ENCODE measurements at places on chromosomes 3 and 15. TPM values are rescaled to one million over a fixed set of nuclear protein-coding genes. Genes with fewer than 3 reads are reported as not detected.

Gene IQCF5
- not detected for total RNA-seq

DNA sequence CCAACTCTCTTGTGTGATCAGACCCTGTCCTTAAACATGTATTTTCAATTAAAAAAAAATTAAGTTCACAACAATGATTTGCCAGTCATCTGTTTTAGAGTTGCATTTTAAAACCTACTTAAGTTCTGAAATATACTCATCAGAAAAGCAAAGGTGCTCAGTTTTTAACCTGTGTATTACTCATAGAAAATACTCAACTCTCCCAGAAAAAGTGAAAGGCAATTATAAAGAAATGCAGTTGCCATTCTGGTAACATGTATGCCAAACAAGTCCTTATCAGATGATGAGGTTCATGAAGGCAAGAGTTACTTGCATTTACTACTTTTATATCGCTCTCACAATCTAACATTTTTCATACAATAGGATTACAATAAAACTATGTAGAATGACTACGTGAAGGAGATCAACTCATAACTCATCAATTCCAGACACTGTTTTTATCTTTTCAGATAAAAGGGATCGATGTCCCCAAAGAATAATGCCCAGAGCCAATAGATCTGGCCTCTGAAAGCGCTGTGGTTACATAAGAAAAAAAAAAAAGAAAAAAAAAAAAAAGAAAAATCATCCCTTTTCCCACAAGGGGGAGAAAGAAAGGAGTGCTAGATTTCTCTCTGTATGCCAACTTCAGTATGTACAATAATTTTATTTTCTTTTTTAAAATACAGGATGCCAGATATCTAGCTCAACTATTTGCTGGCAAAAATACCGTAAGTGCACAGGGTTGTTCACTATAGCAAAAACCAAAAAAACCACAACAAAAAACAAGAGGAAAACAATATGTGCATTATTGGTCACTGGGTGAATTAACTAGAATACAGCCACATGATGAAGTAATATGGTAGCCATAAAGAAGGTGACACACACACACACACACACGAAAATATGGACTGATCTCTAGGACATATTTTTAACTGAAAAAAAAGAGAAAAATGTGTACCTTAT, 137.4 kb downstream of the NR1I2 start:
- H3K27me3 ChIP-seq: no peaks in the 10 kb centered on the region
- H3K27ac ChIP-seq: no peak overlapping the region
- peaks cover 6% of the 10 kb centered on the region for H3K36me3 ChIP-seq
- H3K4me1 ChIP-seq: no peaks in the 10 kb centered on the region

DNA sequence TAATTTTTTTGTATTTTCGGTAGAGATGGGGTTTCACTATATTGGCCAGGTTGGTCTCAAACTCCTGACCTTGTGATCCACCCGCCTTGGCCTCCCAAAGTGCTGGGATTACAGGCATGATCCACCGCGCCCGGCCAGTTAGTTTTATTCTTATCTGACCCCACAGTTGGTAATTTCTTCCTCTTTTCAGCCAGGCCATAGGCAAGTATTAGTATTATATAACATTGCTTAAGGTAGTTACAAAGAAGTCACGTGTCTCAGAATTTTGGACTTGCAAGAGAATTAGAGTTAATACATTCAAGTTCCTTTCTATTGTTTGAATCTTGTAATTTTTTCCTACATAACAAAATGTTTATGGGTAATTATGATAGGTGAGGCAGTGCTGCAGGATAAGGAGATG, 334.8 kb downstream of the LPP start:
- no peaks in the 10 kb centered on the region for H3K4me1 ChIP-seq
- H3K36me3 ChIP-seq: no peaks in the 10 kb centered on the region
- no peak overlapping the region for H3K4me3 ChIP-seq
- H3K27me3 ChIP-seq: no peaks in the 10 kb centered on the region
- no peak for DNase-seq

GRCh38 chr15:75796321-75796720, 46.9 kb upstream of the UBE2Q2 start:
- peaks cover 1% of the 10 kb centered on the region for H3K4me1 ChIP-seq
- H3K27ac ChIP-seq: no peak overlapping the region
- H3K27me3 ChIP-seq: peaks cover 10% of the 10 kb centered on the region
- no peak overlapping the region for H3K4me3 ChIP-seq
- no peak for DNase-seq

DNA sequence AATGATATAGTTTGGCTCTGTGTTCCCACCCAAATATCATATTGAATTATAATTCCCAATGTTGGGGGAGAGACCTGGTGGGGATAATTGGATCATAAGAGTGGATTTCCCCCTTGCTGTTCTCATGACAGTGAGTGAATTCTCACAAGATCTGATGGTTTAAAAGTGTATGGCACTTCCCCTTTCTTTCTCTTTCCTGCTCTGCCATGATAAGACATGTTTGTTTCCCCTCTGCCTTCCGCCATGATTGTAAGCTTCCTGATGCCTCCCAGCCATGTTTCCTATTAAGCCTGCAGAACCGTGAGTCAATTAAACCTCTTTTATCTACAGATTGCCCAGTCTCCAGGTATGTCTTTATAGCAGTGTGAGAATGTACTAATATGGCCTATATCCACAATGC, 126.7 kb upstream of the GMNC start:
- H3K27me3 ChIP-seq: no peaks in the 10 kb centered on the region
- H3K27ac ChIP-seq: no peak overlapping the region
- H3K4me3 ChIP-seq: no peak overlapping the region

Gene AADAC
- total RNA-seq: 0.47 TPM

Data from K562 (cell line).